Inflammatory macrophage treated with lipopolysaccharide for 1 hour (primary cell): ENCODE measurements at places on chromosomes 1 and 21.

DNA sequence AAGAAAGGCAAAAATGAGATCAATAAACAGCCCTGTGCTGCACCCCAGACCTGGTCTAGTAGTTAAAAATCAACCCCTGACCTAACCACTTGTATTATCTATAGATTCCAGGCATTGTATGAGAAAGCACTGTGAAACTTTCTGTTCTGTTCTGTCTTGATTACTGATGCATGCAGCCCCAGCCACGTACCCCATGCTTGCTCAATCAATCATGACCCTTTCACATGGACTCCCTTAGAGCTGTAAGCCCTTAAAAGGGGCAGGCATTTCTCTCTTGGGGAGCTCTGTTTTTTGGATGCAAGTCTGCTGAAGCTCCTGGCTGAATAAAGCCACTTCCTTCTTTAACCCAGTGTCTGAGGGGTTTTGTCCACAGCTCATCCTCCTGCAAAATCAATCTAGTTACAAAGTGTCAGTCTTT is 24.2 kb upstream of the CD34 start:
- no peak for DNase-seq

- DNase-seq = no peak
Observed at GRCh38 chr1:85611425-85611824, 30.9 kb downstream of the CCN1 start.

DNA sequence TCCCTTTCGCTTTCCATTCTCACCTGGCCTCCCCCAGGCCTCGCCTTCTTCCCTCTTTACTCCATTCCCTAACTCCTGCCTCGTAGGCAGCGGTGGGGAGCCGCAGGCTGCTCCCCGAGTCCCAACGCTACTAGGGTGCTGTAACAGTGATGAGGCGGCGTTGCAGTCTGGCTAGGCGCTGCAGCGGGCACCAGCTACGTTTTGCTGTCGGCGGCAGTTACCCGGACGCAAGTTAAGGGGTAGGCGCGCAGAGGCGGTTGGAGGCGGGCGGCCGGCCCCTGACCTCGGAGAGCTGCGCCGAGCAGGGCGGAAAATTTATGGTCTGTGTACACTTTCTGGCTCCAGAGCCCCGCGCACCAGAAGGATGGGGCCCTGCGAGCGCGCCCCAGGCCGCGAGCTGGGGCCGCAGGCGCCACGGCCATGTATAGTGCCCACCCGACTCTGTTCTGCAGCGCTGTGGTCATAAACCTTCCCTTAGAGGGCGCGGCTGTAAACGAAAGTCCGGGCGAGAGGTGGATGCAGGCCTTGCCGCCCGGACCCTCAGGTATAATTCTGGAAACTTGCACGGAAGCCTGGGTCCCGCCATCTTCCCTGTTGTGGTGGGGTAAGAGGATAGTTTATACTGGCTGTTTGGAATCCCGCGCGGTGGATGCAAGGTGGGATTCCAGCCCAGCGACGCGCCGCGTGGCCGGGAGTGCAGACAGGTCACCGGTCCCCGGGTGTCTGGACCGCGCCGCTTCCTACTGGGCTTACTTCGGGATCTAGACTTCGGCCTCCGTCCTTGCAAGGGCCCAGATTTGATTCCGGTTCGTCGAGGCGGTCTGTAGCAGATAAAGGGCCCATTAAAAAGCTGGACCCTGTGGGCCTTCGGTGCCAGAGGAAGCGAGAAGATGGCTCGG is 15.0 kb downstream of the HLX start:
- DNase-seq = no peak

DNA sequence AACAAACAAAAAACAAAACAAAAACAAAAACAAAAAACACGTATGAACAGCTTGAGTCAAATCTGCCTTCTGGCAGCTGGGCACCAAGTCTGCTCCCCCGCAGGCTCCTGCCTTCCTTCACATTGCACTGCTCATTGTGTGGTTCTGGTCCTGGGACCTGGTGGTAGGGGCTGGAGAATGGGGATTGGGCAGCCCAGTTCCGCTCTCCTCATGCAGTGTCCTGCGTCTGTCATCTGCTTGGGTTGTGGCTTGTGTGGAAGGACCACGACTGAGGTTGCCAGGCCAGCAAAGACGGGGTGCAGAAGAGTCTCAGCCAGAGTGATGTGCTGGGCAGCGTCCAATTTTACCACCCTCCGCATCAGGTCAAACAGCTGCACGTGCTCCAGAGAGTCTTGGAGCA is 11.1 kb downstream of the OR2AJ1 start:
- DNase-seq = no peak

- DNase-seq = no peak
Observed at GRCh38 chr21:45069711-45070110, 4.7 kb upstream of the ADARB1 start.

- DNase-seq = peak; percentile 61
Observed at GRCh38 chr1:56578138-56578962, 1.0 kb downstream of the PLPP3 start.

GRCh38 chr1:217660353-217661062 is 29.4 kb downstream of the SPATA17 start:
- no peak for DNase-seq

DNA sequence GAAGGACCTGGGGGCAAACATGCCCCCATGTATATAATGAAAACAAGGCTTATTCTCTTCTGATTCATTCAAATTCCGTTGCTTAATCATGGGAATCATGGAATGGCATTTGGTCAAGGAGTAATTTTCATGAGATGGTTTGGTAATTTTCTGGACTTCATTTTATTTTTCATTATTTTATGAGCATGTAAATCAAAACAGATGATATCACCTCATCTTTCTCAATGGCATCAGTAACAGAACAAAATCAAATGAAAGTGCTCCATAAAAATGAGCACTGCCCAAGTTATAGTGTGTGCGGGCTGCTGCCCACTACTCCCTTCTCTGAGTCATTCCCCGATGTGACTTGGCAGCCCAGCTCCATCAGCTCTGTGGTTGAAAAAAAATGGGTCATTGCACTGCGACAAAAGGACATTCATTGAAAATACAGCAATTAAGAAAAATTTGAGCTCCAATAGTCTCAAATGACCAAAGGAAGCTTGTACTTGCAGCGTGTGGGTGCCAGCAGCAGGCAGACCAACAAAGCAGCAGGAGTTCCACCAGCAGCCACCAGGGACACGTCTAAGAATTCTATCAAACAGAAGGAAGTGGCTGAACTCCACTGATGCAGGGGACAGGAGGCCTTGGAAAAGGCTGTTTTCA is 84.3 kb upstream of the VAV3 start:
- peak; percentile 71 for DNase-seq

DNA sequence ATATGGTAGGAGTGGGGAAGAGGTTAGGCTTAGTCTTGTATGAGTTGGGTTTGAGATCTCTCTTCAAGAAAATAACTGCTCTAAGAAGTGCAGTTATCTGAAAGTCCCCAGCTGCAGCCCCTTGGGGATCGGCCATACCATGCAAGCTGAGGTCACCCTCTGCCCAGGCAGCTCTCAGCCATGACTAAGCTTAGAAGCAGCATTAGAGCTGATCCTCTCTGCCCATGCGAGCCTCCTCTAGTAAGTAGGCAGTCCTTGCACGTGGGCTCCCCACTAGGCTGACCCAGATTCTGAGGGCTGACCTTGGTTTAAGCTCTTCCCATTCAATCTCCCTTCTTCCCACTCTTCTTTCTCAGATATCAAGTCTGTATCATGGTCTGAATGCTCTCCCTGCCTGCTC is 121.0 kb upstream of the UBE2U start:
- no peak for DNase-seq

DNA sequence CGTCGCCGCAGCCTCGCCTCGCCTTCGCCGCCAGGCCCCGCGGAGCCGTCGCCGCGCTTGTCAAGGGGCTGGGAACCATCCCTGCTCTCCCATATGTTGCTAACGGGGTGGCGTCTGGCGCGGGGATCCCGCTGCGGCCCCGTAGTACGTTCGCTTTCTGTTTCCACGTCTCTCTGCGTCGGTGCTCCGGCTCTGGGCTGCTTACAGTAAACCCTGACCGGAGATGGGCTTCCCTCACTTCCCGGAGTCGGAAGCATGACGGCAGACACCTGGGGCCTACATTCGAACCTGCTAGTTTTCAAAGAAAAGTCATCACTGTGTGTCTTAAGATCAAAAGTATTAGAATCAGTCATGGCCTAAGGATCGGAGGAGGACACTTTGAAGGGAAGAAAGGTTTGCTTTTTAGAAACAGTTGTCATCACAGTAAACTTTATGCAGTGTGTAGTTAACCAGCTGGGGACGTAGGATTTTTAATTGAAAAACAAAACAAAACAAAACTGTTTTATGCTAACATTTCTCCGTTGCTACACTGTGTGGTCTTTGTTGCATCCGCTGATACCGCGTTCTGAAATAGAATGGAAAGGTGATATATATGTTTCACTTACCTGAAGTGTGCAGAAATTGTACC is 69.0 kb downstream of the SLC35A3 start:
- DNase-seq = peak; percentile 65

DNA sequence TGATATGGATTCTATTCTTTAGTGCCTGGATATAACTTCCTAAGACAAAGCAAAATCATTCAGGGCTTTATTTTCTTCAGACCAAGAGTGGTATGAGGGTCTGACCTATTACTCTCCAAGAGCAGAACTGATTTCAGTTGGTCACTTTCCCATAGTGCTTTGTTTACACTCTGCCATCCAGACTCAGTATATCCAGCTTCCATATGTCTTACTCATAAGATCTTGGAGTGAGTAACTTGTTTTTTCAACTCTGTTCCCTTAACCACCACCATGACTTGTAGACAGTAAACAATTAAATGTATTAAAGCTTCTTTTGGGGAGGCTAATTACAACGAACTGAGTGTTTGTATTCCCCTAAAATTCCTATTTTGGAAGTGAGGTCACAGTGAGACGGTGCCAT is 83.4 kb downstream of the USP24 start:
- DNase-seq = no peak
